Mucosa of descending colon (tissue), 3 donors: ENCODE measurements at places on chromosomes 6 and 20.
A peak's percentile ranks its signal among the peaks of the same experiment; 100 is the strongest.

GRCh38 chr20:13105864-13106457 is 97.2 kb downstream of the SPTLC3 start:
- DNase-seq = peak; percentile 29

GRCh38 chr20:63471981-63472831 is at the start of gene KCNQ2:
KCNQ2 (minus strand) TSS chr20:63472655; CDS start chr20:63472463, 192 bp downstream.
- no peak for DNase-seq

DNA sequence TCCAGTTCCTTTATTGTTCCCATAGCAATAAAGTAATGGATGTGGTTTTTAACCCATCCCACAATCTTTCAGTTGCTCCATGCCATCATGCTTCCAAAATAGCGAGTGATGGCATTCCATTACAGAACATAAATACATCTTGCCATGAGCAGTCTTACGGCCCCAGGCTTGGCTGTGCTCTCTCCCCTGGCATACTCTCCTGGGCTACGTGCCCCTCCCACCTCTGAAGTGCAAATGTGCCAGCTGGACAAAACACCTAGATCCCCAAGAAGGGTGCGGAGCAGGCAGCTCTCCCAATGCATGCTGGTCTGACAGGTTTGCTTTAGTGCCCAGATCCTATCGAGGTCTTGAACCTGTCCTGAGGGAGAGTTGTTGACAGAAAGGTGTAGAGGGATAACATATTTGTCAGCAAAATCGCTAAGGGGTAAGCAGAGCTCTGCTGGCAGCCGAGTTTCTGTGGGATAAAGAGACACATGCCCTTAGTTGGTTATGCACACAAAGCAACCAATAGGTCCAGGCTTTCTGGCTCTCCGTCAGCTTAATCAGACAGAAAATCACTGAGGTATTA is 43.9 kb upstream of the PAX1 start:
- no peak for DNase-seq

DNA sequence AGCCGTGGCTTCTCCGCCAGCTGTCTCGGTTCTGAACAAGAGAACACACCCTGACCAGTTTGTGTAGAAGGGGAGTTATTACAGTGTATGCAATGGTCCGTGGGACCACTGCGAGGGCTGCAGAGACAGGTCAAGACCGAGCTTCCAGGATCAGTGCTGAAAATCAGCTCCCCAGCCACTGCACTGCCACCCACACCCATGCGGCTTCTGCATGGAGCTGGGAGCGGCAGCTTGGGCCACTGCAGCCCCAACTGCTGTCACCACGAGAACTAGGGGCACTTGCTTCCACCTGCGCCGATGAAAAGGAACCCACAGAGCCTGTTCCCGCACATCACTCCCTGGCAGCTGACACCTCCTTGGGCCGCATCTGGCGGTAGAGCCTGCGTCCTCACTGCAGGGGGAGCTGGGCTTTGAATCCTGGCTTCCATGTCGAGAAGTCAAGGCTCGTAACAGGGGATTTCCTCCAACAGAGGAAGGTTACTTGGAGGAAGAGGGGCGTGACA is 56.2 kb downstream of the TMEM242 start:
- no peak for DNase-seq

DNA sequence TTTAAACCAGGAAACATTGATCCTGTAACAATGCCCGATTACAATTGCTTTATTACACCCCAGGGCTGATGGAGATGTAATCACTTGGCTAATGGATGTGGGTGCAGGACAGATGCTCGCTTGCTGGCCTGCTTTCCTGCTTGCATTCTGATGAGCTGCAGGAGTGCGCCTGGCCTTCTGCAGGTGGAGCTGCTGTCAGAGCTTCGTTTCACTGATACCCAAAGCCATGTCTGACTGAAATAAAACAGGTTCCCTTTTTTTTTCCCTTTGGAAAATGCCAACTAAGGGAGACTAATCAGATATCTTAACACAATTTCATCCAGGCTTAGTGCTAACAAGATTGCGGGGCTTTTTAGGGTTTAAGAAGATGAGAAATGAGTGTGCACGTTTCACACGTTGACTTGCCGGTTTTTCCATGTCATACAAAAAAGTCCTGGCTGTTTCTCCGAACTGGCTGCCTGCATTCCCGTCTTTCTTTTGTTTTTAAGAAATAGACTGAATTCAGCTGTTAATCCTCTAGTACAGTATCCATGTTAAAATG is 60.7 kb downstream of the VAPB start:
- DNase-seq = no peak

DNA sequence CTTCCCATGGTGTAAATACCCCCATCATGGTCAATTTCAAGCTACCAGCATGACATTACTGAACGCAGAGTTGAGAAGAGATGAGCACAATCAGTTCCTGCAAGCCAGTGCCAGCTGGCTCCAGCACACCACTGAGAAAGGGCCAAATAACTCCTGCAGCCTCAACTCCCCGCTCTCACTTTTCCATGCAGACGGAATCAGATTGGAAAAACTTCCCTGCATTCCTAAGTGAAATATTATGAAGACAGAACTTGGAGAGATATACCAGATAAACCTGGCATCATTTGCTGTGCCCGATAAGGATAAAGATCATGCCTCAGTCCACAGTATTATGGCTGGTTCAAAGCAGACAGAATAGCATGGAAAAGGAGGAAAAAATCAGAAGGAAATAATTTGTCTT is 56.7 kb downstream of the FILIP1 start:
- DNase-seq = no peak
